ENCODE measurements at places on chromosomes 4 and X.

- no peak for DNase-seq
Observed at GRCh38 chr4:91064157-91064853, 937.1 kb downstream of the CCSER1 start.

- no peak for DNase-seq
Observed at GRCh38 chrX:153469811-153470410, 465 bp downstream of the HAUS7 start.

DNA sequence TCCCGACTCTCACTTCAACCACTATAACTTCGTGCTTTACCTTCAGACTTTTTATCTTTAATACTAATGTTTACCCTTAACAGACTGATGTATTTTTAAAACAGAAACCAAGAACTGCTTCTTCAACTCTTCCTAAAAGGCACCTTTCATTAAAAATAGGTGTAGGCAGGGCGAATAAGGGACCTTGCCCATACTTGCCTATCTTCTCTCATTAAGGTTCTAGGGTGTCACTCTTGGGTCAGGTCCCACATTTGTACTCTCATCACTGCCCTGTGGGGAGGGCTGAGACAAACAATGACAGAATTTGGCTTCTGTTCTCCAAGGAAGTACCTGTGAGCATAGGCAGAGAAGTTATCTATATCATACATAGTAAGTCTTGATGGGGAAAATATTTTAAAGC, 69.7 kb downstream of the ANKRD50 start:
- DNase-seq: no peak

GRCh38 chrX:82534086-82534597, 973.9 kb upstream of the POU3F4 start:
- no peak for DNase-seq

- DNase-seq: no peak
Observed at GRCh38 chrX:125765347-125765746, 400.7 kb downstream of the DCAF12L2 start.

DNA sequence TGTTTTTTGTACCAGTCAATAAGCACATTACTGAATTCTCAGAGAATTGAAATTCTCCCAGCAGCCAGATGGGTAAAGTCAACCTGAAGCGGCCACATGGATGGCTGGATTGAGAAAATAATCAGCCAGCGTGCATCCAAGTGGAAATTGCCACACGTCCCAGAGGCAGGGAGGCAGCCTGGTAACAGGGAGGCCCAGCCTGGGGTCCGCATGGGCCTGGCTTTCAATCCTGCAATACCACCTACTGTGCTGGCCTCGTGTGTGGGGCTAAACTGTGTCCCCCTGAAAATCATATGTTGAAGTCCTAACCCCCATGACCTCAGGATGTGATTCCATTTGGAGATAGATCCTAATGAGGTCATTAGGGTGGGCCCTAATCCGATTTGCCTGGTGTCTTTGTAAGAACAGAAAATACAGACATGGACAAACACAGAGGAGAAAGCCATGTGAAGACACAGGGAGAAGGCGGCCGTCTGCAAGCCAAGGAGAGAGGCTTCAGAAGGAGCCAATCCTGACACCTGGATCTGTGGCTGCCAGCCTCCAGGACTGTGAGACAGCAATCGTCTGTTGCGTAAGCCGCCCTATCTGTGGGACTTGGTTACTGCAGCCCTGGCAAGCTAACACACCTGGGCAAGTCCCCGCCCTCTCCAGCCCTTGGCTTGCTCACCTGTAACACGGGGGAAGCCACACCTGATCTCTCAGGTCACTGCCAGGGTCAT, 90.3 kb downstream of the JAKMIP1 start:
- no peak for DNase-seq

DNA sequence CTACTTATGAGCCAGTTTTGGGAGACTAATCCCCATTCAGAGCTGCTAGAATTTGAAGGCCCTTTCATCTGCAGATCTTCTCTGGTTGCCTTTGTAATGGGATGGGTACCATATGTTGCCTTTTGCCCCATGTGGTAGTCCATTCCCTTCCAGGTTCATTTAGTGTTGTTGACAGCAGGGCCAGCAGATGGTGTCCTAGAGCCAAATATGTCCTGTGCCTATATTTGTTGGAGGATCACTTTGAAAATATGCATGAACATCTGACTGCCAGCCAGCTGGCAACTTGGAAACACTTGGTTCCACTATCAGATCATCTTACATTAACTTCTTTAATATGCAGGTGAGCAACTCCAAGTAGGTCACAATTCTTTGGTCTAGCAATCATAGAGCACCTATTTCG, 30.4 kb downstream of the CFAP299 start:
- DNase-seq: no peak

- DNase-seq: no peak
Observed at GRCh38 chr4:25879587-25879986, 16.8 kb upstream of the SEL1L3 start.

Measured in omental fat pad (tissue), 4 donors.